ENCODE measurements at places on chromosomes 11 and 22. TPM values are rescaled to one million over a fixed set of nuclear protein-coding genes. Genes with fewer than 3 reads are reported as not detected.

The CCDC188 gene
- total RNA-seq, result 2.6 TPM

The ANO9 gene
- total RNA-seq, result 66.6 TPM

The OVOL1 gene
- 39.8 TPM for total RNA-seq

- DNase-seq, result no peak
Observed at GRCh38 chr11:102831489-102832440, 11.6 kb downstream of the MMP3 start.

GRCh38 chr22:50308597-50308935, 1.1 kb upstream of the PLXNB2 start:
- no peak for DNase-seq

DNA sequence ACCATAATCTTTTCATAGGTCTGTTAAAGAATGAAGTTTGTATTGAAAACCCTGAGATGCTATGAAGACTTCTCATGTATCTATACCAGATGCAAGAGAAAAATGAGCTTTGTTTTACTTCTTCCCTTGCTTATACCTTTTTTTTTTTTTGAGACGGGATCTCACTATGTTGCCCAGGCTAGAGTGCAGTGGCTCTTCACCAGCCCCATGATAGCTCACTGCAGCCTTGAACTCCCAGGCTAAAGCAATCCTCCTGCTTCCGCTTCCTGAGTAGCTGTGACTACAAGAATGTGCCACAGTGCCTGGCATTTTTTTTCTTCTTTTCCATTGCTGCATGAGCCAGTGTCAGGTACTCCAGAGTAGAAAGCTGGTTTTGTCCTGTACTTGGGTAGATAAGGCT, 10.8 kb downstream of the CEP295 start:
- no peak for DNase-seq

The LIF gene
- total RNA-seq, result 3.8 TPM

- DNase-seq, result no peak
Observed at GRCh38 chr22:38172832-38173640, 8.6 kb downstream of the PLA2G6 start.

GRCh38 chr11:65036931-65037330, 4.1 kb upstream of the SAC3D1 start:
- DNase-seq, result no peak

- DNase-seq, result peak; percentile 39
Observed at GRCh38 chr22:22595001-22595835, 36.2 kb upstream of the PRAME start.

DNA sequence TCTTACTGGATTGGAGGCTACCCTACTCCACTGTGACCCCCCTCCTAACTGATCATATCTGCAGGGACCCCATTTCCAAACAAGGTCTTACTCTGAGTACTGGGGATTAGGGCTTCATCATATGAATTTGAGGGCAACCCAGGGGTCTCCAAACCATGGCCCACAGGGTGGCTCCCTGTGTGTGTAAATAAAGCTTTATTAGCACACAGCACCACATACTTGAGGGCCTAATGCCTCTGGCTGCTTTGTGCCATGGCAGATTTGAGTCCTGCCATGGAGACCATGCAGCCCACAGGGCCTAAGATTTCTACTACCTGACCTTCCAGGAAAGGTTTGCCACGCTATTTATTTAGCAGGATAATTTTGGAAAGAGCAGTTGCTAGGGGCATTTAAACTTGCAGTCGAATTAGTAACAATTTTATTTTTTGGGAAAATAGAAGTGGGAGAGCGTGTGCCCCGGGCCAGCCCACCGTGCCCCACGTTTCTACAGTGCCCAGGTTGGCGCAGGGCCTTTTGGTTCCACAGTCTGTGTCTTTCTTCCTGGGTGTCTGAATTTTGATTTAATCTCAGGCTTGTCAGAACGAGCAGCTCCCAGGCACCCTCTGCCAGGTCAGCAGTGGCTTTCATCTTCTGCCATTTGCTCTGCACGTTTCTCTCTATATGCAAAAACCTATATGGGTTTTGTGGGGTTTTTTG, 92.3 kb downstream of the KCNQ1 start:
- DNase-seq, result no peak

DNA sequence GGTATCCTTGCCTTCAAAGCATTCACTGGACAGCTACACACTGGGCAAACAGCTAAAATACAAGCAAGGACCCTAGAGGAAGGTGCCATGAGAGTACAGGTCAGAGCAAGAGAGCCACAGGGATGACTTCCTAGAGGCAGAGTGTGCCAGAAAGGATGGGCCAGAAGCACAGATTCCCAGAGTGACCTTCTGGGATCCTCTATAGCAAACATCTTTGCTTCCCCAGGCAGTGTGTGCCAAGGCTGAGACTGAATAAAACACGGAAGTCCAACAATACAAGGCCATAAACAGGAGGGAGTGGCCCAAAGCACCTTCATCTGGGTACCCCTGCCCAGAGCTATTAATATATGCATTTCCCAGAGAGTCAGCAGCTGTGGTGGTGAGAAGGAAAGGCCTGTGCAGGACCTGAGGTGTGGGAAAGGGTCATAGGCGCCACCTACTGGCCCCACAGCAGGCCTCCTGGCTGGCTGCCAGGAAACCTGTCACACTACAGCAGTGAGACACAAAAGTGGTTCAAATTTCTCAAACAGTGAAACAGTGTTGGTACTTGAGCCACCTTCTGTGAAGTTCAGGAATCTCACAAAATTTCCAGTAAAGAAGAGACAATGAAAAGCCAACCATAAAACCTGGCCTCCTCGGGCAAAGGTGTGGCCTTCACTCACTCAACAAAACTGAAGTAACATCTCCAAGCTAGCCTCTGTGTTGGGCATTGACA, 20.3 kb downstream of the CLPB start:
- peak; percentile 84 for DNase-seq

GRCh38 chr22:26394777-26395176, 34.3 kb upstream of the ASPHD2 start:
- no peak for DNase-seq

The PNPLA5 gene
- total RNA-seq, result not detected

The OR5A1 gene
- not detected for total RNA-seq
